ENCODE measurements at places on chromosomes 3 and 15.

DNA sequence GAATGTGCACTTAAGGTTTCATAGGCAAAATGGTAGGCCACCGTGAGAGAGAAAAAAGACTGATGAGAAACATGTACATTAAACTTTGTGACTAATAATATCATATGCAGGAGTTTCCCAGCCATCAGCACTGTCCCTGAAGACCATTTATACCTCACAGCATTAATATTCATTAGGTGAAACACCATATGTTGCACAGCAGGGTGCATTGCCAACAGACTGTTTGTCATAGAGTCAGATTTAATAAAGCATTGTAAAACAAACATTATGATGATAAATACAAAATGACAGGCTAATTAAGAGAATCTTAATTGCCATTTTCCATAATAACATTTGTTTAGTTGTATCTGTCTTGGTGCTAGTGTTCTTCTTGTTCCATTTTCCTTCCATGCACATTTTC is 578.3 kb downstream of the EPHA3 start:
- no peak for DNase-seq

GRCh38 chr3:56860939-56861338 is 59.2 kb upstream of the ARHGEF3 start:
- DNase-seq = no peak

GRCh38 chr3:182521339-182521738 is 272.0 kb upstream of the ATP11B start:
- no peak for DNase-seq

GRCh38 chr15:72782274-72783003 is 1.1 kb downstream of the ADPGK start:
- peak; percentile 25 for DNase-seq

- no peak for DNase-seq
Measured at GRCh38 chr15:68565726-68566125, 13.1 kb upstream of the CORO2B start.

DNA sequence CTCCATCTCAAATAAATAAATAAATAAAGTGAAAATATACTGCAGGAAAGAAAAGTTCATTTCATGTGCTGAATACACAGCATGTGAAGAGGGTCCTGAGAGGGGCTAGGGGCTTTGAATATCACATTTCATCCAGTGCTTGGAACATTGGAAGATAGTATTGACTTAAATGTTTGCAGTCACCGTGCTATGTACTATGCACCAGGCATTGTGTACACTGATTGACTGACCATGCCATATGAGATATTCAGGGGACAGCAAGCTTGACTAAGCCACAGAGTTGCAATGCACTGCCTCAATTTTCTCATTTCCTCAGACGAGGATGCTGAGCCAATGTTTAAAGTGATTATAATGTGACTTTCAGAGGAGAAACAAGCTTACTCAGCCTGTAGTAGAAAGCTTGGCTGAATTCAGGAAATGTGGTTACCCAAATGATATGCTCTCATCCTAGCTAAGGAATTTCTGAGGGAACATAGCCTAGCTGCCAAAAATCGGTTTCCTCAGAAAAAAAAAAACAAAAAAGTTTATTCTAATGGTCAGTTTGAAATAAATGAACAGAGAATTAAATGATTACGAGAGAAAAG is 557.9 kb downstream of the FGF12 start:
- DNase-seq = no peak

- no peak for DNase-seq
Measured at GRCh38 chr15:60970246-60971170, 258.6 kb downstream of the RORA start.

DNA sequence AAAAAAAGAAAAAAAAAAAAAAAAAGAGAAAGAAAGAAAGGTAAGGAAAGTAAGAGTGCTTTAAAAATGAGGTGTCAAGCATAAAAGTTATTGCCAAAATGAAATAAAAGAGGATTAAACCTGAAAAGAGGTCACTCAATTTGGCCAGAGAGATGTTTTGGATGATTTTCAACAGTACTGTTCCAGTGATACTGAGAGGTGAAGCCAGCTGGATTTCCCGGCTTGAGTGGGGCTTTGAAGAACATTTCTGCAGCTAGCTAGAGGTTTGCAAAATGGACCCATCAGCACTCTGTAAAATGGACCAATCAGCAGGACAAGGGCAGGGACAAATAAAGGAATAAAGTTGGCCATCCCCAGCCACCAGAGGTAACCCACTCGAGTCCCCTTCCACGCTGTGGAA is 128.5 kb downstream of the LSAMP start:
- DNase-seq = no peak

DNA sequence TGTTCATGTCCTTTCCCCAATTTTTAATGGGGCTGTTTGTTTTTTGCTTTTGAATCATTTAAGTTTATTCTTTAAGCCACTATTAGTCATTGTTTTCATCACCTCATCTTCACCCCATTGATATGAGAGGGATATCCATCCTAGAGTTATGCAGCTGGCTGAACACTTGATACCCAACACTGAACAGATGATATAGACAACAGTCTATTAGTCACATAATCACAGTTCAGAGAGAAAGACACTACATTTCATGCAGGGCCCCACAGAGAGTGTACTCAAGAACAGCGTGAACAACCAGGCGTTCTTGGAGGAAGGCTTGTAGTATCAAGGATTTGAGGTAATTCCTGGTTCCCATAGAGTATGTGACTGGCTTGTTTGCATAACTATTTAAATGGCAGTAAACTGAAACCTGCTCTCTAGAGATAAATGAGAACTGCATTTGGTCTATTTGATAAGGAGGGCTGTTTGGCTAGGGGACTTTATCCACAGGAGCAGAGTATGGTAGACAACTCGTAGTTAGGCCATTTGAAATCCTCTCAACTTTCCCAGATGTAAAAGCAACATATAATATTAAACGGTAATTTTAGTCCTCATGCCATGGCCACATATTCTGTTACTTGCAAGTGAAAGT is 618.7 kb downstream of the SI start:
- DNase-seq = no peak

DNA sequence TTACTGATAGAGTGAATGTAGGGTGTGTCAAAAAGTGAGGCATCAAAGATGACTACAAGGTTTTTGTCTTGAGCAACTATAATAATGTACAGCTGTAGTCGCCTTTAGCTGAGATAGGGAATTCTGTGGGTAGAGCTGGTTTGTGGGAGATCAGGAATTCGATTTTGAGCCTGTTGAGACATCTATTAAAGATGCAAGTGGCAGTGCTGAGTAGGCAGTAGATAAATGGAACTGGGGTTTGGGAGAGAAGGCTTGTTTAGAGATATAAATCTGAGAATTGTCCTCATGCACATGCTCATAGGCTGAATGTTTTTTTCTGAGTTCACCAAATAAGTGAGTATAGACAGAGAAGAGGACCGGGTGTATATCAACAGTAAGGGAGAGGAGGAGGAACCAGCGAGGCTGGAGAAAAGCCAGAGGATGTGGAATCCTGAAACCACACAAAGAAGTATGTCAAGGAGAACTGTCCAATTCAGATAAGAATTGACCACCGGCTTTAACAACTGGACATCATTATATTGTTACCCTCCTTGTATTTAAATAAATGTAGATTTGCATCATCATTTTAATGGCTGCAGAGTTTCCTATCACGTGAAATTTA is 146.0 kb upstream of the TNIK start:
- DNase-seq = no peak

DNA sequence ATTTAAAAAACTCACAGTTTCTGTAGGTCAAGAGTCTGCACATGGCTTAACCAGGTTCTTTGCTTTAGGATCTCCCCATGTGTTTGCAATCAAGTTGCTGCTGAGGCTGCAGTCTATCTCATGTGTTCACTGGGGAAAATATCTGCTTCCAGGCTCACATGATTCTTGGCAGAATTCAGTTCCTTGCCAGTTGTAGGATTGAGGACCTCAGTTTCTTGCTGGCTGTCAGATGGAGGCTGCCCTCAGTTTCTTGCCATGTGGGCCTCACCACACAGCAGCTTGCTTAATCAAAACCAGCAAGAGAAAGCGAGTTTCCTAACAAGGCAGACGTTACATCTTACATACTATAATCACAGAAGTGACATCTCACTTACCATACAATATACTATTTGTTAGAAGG is 10.0 kb upstream of the TBC1D5 start:
- DNase-seq = no peak

DNA sequence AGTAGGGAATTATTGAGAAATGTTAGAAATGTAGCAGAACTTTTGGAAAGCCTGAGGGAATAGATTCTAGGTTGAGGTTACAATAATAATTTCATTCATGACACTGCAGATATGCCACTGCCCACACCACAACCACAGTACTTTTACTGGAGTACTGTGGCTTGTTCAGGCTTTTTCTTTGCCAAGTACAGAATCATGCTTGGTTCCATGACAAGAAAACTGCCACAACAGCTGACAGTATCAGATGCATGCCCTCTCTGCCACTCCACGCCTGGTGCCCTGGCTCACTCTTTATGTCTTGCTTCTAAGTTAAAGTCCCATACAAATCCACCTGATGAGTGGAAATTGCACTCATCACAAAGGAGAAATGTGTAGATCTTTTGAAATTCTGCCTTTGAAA is 398.6 kb downstream of the ZIC1 start:
- DNase-seq = no peak
